Stimulated activated CD8-positive, alpha-beta memory T cell treated with anti-CD3 and anti-CD28 coated beads, Interleukin-15, amount 100 ng/mL, for 24 hours (primary cell): ENCODE measurements at places on chromosomes 1 and 21.

- no peak for DNase-seq
These were observed 68.9 kb upstream of the ACTL8 start for GRCh38 chr1:17686258-17686657.

DNA sequence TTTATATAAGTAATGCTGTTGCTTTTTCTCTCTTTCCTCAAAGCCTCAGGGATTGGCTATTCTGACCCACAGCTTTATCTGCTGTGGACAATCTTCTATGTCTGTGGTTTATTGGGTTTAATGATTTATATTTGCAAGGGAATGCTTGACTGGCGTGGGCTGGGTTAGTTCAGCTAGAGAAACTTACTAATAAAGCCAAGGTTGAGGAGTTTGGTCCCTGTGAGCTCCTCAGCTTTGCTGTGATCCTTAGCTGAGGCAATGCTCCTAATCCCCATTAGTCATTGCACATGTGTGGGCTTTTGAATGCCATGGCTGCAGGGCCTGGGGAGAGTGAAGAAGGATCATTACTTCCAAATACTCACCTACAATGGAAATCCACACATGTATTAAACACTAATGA lies 179.3 kb downstream of the ZNF326 start:
- no peak for DNase-seq

- DNase-seq, result no peak
These were observed 102.0 kb upstream of the CHODL start for GRCh38 chr21:18142655-18143054.

DNA sequence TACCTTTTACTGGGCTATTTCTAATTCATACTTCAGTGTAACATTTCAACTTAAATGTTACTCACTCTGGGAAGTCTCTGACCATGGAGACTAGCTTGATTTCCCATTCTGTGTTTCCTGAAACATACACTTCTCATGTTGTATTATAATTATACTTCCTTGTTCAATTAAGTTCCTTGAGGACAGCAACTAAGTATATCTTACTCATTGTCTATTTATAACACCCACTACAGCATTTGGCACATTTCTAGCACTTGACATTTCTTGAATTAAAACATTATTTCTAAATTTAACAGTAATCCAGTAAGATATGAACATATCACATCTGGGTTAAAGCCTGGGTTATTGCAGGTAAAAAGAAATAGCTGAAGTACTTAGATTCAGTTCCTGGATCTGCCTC lies 32.4 kb upstream of the F13B start:
- no peak for DNase-seq

DNA sequence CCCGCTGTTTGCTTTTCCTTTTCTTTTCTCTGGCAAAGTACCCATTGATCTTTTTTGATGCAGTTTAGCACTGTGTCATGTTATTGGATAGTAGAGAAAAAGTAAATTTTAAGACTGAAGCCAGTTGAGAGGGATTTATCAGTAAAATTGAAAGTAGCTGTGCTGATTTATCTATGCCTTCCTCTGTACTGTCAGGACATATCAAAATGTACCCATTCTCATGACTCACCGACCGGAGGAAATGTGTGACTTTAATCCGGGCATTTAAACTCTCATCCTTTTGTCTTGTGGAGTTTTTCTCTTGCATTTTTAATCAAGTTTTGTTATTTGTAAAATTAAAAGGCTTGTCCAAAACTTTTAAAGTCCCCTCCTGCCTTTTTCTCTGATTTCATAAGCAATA lies 276.6 kb upstream of the FMN2 start:
- DNase-seq, result no peak

GRCh38 chr1:180119837-180120236 lies 34.8 kb upstream of the QSOX1 start:
- DNase-seq, result no peak

GRCh38 chr1:223870617-223871574 lies 25.1 kb upstream of the TP53BP2 start:
- DNase-seq, result no peak

GRCh38 chr1:91506071-91506470 lies 5.4 kb downstream of the CDC7 start:
- DNase-seq, result no peak

GRCh38 chr1:238465449-238465848 lies 574.7 kb upstream of the ZP4 start:
- DNase-seq, result no peak

GRCh38 chr1:222454782-222455181 lies 93.1 kb downstream of the HHIPL2 start:
- DNase-seq, result no peak

- no peak for DNase-seq
These were observed 7.6 kb downstream of the CYP4X1 start for GRCh38 chr1:47031059-47031458.
